ENCODE measurements at places on chromosomes 3 and 15. TPM values are rescaled to one million over a fixed set of nuclear protein-coding genes. Genes with fewer than 3 reads are reported as not detected.

Gene GTF2E1
- total RNA-seq, result 16.1 TPM

Gene CHST2
- 40.2 TPM for total RNA-seq

GRCh38 chr15:94607176-94607654 lies 375.9 kb downstream of the MCTP2 start:
- no peak for DNase-seq

GRCh38 chr3:149480326-149481017 lies 6.0 kb downstream of the TM4SF4 start:
- peak; percentile 90 for DNase-seq

DNA sequence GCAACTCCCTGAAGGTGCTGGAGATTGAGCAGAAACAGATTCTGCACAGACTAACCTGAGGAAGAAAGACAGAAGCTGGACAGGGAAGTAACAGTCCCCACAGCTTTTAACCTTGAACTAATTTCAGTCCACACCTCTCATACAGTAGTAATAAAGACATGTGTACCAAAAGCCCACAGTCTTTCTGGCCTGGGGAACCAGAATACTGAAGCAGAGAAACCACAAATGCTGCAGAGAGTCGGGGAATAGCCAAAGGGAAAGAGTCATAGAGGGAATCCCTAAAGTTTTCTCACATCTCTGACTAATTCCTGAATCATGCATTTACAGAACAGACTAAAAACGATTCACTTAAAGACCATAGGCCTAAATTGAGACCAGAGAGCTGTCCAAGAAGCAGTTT lies 503.4 kb upstream of the NECTIN3 start:
- peak; percentile 48 for DNase-seq

GRCh38 chr3:7207125-7207524 lies 346.2 kb downstream of the GRM7 start:
- no peak for DNase-seq
